ENCODE measurements at places on chromosomes 3 and 15. TPM values are rescaled to one million over a fixed set of nuclear protein-coding genes. Genes with fewer than 3 reads are reported as not detected.

CCDC39 gene
- not detected for total RNA-seq

ITGA11 gene
- total RNA-seq, result 11.4 TPM

UBA7 gene
- total RNA-seq, result 94.6 TPM

SLC22A14 gene
- total RNA-seq, result 0.49 TPM

NOX5 gene
- 0.49 TPM for total RNA-seq

THSD4 gene
- 52.7 TPM for total RNA-seq

CSTA gene
- total RNA-seq, result 3.7 TPM

IL17RB gene
- 0.49 TPM for total RNA-seq

SERPINI1 gene
- 2.1 TPM for total RNA-seq
